ENCODE measurements at places on chromosomes 7 and 10.

GRCh38 chr7:2719007-2719406, 31.0 kb downstream of the AMZ1 start:
- peak; percentile 66 for DNase-seq

- DNase-seq: no peak
Measured at GRCh38 chr10:18635995-18636394, 15.4 kb downstream of the NSUN6 start.

GRCh38 chr7:23347682-23348180, 48.6 kb downstream of the MALSU1 start:
- DNase-seq: no peak

GRCh38 chr10:110717781-110718589, 73.8 kb downstream of the RBM20 start:
- DNase-seq: peak; percentile 26

DNA sequence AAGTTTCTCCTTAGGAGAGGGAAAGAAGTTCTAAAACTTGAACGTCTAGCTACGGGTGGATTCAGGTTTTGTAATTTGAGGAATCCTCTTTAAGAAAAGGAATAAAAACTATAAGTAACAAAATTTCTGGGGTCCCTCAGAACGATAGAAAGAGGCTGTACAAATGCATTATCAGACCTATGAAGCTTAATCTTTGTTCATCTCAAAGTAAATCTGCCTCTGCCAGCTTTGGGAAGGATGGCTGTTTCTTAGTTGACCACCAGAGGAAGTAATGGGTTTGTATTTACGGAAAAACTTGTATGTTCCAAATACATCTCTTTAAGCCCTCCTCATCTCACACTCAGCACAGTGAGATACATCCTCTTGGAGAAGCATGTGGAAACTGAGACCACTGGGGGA, 864 bp downstream of the PSTK start:
- no peak for DNase-seq

DNA sequence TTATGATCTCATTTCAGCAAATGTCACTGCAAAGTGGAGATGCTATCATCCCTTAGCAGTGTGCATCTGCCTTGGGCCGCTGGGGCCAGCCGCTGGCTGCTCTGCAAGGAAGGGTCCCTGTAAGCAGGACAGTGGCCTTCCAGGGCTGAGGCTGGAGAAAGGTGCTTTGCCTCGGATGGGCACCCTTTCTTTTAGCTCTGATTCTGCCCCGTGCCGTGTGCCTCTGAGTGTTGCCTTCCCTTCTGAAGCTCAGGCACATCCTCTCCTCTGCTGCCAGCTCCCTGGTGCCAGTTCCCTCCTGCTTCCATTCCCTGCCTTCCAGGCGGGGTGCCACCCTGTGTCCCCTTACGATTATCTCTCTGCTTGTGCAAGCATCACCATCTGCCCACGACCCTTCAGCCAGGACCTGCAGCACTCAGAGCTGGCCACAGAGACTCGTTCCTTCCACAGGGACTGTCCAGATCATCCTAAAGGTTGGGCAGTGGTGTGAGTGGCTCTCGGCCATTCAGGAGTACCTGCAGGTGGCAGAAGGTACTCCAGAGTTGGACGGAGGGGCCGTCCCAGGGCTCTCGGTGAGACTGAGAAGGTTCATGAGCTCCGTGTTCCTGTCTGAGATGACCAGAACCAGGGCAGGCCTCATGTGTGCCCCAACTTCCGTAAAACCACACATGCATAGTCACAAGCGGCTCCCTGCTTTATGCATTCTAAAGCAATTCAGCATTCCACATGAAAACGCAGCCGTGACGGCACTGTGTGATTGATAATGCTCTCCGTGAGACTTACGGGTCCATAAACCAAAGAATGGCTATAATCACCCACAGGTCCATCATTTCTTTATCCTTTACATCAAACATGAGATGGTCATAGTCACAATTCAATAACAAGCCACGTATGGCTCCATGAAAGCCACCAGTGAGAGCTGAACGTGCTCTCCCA, 371.4 kb downstream of the DNAJB6 start:
- DNase-seq: no peak

DNA sequence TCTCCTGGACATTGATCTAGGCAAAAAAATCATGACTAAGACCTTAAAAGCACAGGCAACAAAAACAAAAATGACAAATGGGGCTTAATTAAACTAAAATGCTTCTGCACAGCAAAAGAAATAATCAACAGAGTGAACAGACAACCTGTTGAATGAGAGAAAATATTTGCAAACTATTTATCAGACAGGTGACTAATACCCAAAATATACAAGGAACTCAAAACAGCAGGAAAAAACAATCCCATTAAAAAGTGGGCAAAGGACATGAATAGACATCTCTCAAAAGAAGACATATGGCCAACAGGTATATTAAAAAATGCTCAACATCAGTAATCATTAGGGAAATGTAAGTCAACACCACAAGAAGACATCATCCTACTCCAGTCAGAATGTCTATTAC, 166.8 kb downstream of the MTERF1 start:
- no peak for DNase-seq

DNA sequence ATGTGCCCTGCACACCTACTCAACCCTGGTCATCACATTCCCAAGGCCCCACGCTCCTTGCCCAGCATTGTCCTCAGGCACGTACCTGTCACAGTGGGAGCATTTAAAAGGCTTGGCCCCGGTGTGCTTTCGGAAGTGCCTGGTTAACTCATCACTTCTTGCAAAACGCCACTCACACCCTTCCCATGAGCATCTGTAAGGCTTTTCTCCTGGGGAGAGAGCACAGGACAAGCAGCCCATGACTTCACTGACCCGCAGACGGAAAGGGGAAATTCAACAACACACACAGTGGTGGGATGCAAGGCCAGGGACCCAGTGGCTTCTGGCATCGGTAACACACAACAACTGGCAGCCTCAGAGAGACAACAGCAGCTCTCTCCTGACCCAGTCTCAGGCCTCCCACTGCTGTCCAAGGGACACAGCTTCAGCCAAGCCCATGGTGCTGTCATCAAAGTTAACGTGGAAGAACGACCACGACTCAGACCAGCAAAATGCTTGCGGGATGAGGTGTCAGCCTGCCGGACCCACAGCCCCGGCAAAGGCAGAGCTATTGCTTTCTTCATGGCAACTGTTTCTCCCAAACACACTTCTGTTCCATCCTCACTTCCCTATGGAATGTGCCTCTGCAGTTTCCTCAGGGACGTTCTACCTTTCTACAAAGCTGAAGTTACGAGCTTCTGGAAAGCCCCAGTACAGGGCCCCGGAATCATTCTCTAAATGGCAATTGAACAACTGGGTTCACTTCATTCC, 4.8 kb downstream of the KLF6 start:
- peak; percentile 29 for DNase-seq

- DNase-seq: no peak
Measured at GRCh38 chr7:151754142-151754590, 122.7 kb downstream of the PRKAG2 start.

GRCh38 chr7:131664570-131664969, 108.1 kb upstream of the PODXL start:
- DNase-seq: no peak

DNA sequence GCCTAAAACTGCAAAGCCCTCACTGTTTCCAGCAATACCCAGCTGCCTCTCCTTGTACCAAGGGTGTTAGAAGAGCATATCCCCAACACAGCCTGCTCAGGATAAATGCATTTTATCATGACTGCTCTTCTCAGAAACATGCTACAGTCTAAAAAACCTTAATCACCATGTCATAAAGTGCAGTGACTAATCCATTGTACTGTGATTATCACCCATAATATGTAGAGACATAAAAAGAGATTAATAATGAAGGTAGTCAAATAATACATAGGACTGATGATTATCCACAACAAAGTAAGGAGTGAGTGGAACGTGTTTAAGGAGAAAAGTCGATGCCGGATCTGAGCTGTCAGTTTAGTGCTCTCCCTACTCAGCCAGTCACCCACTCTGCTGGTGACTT, 12.2 kb upstream of the WDR11 start:
- no peak for DNase-seq

DNA sequence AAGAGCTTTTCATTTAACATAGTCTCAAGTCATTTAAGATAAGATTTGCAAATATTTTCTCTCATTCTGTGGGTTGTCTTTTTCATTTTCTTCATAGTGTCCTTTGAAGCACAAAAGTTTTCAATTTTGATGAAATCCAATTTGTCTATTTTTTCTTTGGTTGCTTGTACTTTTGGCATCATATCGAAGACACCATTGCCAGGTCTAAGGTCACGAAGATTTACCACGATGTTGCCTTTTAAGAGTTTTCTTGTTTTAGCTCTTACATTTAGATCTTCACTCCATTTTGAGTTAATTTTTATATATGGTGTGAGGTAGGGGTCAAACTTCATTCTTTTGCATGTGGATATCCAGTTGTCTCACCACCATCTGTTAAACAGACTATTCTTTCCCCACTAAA, 34.7 kb downstream of the TMEM270 start:
- no peak for DNase-seq

GRCh38 chr7:159008417-159008816, 136.2 kb downstream of the VIPR2 start:
- no peak for DNase-seq

DNA sequence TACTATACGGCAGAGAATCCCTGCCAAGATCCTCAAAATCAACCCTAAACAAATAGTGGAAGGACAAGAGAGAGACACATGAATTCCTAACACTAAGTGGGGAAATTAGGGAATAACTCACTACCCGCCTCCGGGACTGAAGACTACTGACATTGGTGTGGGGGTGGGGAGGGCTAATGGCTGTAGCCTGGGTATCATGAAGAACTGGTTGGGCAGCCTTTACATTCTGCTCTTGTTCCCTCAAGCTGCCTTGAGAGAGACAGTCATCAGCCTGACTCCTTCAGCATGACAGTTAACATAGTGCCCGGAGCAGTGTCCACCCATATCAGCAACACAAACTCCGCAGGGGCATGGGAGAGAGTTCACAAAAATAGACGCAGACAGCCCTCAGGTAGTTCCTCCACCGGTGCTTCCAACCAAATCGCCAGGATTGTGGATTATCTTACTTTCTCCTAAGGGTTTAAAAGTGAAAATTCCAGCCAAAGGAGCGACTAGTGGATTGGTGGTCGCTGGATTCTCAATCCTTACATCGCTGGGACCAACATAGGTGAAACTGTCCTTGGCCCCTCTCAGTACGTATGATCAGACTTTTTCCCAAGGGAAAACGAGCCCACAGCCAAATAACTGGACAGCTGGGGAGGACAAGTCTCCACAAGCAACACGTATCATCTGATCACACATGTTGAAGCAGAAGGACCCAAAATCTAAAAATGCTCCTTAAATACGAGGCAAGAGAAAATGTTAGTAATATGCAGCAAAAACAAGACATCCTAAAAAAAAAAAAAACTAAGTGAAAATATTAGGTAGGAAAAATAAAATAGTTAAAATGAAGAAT, 22.6 kb downstream of the TMEM254 start:
- no peak for DNase-seq

DNA sequence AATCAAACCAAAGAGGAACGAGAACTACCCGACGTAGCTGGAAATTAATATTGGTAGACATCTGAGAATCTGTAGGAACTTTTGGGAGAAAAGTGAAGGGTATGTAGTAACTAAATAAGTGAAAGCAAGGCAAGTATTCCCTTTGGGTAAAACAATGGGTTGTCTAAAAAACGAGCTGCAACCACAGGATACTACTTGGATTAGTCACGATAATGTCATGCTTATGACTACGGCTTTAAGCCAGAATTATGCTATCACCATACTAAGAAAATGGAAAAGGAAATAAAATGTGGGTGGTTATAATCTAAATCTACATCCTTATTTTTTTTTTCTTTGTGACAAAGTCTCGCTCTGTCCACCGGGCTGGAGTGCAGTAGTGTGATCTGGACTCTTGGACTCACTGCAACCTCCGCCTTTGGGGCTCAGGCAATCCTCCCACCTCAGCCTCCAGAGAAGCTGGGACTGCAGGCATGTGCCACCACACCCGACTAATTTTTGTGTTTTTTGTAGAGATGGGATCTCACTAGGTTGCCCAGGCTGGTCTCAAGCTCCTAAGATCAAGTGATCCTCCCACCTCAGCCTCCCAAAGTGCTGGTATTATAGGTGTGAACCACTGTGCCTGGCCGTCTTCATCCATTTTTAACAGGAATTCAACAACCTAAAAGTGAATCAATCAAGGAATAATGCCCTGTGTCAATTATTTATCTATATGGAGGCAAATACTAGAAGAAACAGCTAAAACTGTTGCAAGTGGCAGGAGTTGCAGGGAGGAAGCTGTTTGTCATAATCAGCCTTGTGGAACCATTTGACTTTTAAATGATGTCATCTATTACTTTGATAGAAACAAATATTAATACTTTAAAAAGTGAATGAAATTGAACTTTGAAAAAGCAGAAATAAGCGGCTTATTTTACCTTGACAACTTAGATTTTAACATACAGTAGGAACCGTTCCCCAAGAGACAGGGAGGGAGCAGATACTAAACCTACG, 189.3 kb downstream of the PRPF18 start:
- DNase-seq: no peak

GRCh38 chr7:114153700-114154099, 234.9 kb upstream of the PPP1R3A start:
- DNase-seq: no peak

DNA sequence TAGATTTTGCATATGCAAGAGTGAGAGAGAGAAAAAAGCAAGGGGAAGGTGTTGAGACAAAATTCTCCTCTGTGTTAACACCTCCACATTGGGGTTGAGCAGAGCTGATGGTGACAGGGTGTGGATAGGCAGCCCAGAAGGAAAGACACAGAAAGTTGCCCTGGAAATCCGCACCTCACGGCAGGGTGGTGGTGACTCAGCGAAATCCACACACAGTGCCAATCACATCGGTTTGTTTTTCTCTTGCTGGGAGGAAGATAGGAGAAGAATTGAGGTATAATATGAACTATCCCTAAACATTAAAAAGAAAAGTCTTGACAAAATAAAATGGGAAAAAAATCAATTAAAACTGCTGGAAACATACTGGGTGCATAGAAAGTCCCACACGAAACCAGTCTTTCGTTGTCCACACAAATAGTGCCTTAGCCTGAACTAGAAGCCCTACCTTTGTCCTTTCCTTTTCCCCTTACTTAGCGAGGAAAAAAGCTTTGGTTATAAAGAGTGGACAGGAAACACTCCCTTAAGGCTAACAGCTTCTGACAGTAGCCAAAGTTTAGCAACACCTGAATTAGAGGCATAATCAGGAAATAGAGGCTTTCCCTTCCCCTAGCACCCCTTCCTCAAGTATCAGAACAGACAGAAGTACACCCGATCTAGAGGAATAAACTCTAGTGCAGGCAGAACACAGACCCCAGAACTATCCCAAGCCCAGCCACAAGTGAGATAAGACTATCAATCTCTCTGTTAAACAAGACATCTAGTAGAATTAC, 39.2 kb upstream of the DNAJC1 start:
- no peak for DNase-seq

- DNase-seq: no peak
Measured at GRCh38 chr10:5450605-5451384, 38.4 kb downstream of the NET1 start.

DNA sequence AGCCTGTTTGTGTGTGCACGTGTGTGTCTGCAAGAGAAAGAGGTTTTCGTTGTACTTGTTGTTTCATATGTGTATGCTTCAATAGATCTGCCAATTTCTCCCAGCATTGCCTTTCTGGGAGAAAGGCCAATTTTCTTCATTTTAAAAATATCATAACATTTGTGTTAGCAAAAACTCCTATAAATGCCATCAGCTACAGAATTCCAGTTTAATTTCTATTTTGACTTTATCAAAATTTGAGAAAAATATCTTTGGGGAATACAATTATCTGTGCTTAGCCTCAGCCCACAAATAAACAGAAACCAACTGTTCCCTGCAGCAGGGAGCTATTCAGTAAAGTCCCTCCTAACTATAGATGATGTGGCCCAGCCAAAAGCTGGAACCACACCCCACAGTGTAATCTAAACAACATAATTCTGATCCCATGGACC, 68.3 kb upstream of the MGMT start:
- DNase-seq: no peak

- DNase-seq: no peak
Measured at GRCh38 chr10:8084799-8085198, 30.3 kb downstream of the GATA3 start.
